Right kidney (tissue), 9 donors: ENCODE measurements at places on chromosomes 5 and 9.

DNA sequence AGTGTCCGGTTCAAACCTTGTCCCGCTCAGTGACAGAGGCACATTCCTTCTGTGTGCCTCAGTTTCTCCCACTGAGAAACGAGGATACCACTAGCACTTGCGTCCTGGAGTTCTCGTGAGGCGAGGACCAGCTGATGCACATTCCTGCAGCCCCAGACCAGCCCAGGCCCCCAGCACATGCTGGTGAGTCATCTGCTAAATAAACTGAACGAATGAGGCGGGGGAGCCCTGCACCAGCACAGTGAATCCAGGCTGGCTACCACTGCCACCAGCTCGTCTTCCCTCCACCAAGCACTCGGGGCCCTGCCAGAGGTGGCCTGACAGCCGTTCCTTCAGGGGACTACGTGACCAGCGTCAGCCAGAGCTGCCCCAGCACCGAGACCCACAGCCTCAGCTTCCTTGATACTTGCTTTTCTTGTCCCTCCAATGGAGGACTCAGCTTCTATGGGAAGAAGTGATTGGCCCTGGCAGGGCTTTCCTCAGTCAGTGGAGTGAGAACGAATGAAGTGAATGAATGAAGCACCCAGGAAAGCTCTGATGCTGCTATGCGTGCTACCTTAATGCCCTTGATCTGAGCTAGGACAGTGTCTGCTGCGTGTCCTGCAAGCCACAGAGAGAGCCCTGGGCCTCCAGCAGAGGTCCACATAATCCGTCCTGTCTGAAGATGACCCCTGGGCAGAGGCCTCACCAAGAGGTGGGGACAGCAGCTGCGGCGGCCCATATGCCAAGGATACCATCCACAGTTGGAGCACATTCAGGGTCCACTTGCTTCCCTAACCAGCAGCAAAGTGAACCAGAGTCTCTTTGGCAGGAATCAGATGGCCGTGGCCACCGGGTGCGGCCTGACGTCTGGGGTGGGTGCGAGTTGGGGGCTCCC is 13.5 kb upstream of the BARX1 start:
- DNase-seq = no peak

DNA sequence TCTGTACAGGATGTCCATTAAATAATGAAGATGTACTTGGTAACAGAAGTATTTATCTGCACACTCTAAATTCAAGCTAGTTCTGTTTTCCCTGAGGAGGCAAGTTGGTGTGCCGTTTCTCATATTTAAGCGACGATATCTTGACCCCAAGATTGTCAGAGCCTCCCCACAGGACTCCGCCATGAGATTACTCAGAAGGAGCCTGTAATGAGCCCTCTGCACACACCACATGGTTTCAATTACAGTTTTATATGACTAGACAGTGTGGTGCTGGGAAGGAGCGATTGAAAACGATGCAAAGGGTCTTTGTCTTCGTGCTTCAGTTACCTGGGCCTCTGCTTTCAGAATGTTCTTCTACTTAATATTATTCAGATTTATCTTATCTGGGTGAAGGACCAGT is 840.4 kb upstream of the WWC1 start:
- DNase-seq = no peak

DNA sequence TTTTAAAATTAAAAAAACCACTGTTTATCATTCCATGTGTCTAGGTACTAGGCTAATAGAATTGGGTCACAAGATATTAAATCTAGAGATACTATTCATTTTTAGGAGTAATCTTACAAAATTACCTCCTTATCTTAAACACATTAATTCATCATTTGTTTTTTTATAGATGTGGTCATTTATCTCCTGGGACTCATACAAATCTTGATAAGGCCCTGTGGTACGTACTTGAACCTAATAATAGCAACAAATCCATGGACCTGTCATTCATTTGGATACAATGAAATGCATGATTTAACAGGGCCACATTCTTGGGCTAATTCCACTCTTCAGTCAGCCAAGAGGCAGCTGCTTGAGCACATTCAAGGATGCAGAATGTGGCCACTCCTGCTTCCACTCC is 66.4 kb upstream of the MARCHF11 start:
- DNase-seq = no peak

DNA sequence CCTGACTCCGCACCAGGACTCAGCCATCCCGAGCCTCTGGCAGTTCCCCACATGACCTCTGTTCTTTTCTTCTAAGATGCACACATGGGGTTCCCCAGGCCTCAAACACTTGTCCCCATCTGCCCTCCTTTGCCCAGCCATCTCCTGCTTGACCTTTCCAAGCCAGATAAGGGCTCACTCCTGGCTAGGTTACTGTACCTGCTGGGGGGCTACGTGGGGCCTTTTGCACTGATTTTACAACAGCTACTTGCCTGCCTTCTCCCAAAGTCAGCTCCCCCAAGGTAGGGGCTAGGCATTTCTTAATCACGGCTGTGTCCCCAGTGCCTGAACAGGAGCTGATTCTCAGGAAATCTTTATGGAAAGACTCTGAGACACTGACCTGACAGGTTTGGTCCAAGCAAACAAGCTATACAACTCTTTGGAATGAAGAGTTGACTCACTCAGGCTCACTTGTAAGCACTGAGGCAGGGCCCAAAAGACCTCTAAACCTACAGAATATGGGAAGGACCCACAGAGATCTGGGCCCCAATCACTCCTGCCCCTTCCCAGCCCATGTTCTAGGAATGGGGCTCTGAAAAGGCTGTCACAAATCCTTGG is 2.5 kb downstream of the MACROH2A1 start:
- no peak for DNase-seq

- DNase-seq = no peak
These were observed 198.4 kb downstream of the NSG2 start for GRCh38 chr5:174243904-174244303.

DNA sequence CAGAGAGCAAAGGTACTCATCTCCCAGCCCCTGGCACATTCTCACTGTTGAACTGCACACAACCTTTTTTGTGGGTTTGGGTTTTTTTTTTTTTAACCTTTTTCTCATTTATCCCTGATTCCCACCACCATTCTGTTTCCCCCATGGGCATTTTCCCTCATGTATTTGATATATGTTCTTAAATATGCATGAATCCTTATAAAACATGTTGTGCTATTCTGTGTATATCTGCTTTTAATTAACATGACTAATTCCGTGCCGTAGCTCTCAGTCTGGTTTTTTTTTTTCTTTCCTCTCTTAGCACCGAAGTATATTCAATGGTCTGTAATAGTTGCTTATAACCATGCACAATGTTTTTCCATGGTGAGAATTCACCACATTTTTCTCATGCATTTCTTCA is 204.5 kb downstream of the RGS3 start:
- DNase-seq = no peak

DNA sequence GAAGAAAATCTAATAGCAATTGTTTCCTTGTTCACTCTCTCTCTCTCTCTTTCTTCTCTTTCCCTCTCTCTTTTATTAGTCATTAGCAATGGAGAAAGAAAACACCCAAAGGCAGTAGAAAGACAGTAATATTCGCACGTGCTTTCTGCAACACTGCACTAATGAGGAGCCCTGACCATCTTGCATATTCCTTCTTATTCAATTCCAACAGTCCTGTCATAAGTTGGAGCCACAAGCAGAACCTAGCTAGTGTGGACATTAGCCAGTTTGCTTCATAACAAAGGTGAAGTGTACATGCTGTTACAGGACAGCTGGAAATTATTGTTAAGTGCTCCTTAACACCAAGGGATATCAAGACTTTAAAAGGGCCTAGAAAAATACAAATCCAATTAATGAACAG is 63.4 kb downstream of the TRIM32 start:
- DNase-seq = no peak

DNA sequence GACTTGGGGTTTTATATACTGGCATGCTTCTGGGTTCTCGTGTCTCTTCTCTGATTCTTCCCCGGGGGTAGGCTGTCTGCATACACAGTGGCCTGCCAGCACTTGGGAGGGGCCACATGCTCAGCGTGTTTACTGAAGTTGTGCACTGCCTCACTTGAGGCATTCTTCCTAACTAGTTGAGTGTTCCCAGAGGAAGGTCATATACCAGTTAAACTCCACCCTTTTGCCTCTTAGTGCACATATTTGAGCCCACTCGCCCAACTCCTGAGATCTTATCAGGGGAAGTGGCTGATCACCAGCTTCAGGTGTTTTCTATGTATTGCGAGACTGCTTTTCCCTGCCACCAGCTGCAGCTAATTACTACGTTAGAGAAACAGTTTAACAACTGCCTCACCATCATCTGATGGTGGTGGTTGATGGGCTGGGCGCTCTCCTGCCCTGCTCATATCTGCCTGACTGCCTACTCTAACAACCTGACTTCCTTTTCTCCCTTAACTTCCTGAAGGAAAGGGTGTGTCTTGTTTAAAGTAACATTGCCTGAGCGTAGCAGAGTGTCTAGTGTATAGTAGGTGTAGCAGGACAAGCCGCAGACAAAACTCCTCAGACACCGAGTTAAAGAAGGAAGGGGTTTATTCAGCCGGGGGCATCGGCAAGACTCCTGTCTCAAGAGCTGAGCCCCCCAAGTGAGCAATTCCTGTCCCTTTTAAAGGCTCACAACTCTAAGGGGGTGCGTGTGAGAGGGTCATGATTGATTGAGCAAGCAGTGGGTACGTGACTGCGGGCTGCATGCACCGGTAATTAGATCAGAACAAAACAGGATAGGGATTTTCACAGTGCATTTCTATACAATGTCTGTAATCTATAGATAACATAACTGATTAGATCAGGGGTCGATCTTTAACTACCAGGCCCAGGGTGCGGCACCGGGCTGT is 60.1 kb upstream of the CLINT1 start:
- no peak for DNase-seq
